Activated CD4-positive, alpha-beta T cell treated with anti-CD3 and anti-CD28 coated beads, Interleukin-2, amount 50 U/mL, for 4 hours (primary cell): ENCODE measurements at places on chromosomes 4 and X.

DNA sequence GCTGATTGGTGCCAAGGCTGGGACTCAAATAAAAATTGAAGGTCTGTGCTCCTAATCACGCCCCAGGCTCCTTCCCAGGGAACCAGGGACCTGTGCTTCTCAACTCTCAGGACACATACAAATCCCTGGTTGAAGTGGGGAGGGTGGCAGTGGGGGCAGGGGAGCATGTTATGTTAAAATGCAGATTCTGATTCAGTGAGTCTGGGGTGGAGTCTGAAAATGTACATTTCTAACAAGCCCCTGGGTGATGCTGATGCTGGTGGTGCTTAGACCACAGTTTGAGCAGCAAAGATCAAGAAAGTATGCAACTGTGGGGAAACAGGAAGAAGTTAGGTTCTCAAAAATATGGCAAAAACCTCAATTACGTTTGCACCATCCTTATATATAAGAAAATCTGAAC is 236.5 kb downstream of the MAGEB17 start:
- no peak for DNase-seq

DNA sequence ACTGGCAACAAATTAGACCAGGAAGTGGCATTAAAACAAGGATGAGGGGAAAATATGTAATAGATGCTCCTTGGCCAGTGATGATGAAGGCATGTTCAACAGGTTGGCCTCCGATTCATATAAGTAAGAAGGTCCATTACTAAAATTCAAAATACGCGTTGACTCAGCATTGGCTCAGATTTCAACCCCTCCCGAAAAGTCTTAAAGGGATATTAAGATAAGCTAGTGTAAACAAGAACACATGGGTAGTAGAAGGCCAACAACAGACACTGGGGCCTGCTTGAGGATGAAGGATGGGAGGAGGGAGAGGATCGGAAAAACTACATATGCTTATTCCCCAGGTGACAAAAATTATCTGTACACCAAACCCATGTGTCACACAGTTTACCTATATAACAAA is 19.1 kb upstream of the LAP3 start:
- DNase-seq: no peak

GRCh38 chr4:18419780-18420179 is 398.2 kb upstream of the LCORL start:
- DNase-seq: no peak

DNA sequence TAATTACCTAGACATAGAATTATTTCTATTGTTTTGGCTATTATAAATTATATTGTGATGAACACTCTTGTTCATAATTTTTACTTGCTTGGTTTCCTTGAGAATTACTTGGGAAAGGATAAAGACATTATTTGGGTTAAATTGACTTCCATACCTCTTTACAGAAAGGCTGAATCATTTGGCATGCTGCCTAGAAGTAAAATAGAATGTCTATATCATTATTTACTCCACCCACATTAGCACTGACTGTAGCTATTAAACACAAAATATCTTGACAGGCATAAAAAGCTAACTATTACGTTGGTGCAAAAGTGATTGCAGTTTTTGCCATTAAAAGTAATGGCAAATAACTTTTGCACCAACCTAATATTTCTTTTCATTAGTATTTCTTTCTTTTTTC is 29.7 kb upstream of the ADH6 start:
- DNase-seq: no peak

DNA sequence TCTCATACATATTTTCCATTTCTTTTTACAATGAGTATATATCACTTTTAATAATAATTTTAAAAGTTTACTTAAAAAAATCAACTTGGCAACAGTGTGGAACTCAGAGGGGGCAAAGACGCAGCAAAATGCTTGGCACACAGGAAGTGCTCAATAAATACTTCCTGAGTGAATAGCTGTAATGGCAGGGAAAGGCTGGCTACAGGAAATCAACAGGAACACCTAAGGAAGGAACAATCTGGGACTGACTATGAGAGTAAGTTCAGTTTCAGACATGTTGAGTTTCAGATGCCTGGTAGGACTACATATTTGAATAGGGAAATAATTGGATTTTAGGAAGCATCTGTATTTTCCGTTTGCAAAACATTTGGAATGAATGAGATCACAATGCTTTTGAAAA is 137.6 kb downstream of the SCLT1 start:
- no peak for DNase-seq

DNA sequence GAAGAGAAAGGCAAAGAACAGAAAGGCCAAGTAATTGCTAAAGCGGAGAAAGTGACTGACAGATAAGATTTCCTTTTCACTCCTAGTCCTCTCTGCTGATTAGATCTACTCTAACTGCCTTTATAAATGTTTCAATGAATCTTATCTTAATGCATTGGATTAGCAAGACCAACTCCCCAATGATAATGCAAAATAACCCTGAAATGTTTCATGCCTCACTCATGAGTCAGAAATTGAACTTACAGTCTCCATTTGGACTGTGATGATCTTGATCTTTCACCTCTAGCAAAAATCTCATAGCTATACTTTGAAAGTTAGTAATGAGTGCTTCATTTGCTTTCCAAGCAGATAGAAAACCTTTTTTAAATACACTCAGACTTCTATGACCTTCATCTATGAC is 26.5 kb downstream of the SLC10A7 start:
- DNase-seq: no peak
